ENCODE measurements at places on chromosomes 5 and 9. TPM values are rescaled to one million over a fixed set of nuclear protein-coding genes. Genes with fewer than 3 reads are reported as not detected.

The IFNA1 gene
- total RNA-seq = not detected

The PCDHGC5 gene
- 8.1 TPM for total RNA-seq

The HTR1A gene
- not detected for total RNA-seq

The GPSM1 gene
- 36.5 TPM for total RNA-seq

The SLC34A1 gene
- not detected for total RNA-seq

The TNPO1 gene
- 188 TPM for total RNA-seq

The IL13 gene
- not detected for total RNA-seq

The SPATA31E1 gene
- total RNA-seq = not detected

The SLC6A7 gene
- total RNA-seq = not detected
